Thymus (tissue), 14 donors: ENCODE measurements at places on chromosomes 6 and 20.

DNA sequence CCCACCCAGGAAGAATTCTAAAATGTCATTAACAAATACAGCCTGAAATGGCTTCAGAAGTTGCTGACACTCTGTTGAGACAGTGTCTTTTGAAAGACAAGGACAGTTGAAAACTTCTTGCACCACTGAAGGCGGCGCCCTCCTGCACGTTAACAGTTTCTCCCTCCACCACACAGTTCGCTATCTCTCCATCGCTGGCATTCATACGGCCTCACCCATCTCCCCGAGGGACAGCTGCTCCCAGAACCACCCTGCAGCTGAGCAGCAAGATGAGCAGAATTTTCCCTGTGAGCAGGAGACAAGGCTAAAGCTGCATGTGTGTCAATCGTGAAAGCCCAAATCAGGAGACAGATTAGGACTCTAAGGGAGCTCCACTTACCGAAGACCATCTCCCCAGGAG, 113.3 kb downstream of the LY86 start:
- DNase-seq, result no peak
- H3K4me1 ChIP-seq, result peaks cover 74% of the 10 kb centered on the region
- H3K27me3 ChIP-seq, result no peaks in the 10 kb centered on the region
- no peak overlapping the region for H3K4me3 ChIP-seq

- no peak for DNase-seq
- no peak overlapping the region for H3K27ac ChIP-seq
- H3K36me3 ChIP-seq, result no peaks in the 10 kb centered on the region
- no peaks in the 10 kb centered on the region for H3K27me3 ChIP-seq
Observed at GRCh38 chr6:105847433-105847832, 238.7 kb upstream of the PRDM1 start.

DNA sequence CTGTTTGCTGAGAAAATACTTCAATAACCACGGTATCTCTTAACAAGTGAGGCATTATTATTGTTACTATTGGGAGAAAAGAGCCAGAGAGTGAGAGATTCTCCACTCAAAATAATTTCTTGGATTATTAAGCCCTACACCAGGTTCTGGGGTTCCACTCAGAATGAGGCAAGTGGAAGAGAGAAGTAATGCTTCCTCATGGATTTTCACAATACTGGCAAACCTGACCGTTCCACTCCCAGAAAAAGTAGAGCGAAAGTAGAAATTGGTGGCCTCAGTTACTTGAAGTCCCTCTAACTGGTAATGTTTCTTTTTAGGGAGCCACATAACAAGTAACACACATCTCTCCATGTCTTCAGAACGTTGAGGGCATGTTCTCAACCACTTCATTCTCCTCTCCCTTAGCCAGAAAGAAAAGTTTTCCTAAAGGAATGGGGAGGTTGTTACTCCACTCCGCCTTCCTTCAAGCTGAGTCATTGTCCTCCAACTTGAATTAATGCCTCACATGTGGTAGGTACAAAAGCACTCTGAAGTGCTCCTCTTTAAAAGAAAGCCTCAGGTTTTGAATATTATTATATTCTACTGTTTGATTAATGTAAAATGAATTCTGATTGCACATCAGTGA, 1.9 kb downstream of the BAG2 start:
- H3K27ac ChIP-seq, result peak overlapping the region; percentile 77
- H3K4me3 ChIP-seq, result no peak overlapping the region
- peaks cover 13% of the 10 kb centered on the region for H3K4me1 ChIP-seq

GRCh38 chr20:39574061-39574460, 611.9 kb downstream of the DHX35 start:
- H3K4me1 ChIP-seq, result no peaks in the 10 kb centered on the region
- no peaks in the 10 kb centered on the region for H3K27me3 ChIP-seq
- no peak overlapping the region for H3K27ac ChIP-seq
- H3K4me3 ChIP-seq, result no peak overlapping the region

GRCh38 chr6:155813548-155813947, 357.9 kb upstream of the NOX3 start:
- H3K36me3 ChIP-seq, result no peaks in the 10 kb centered on the region
- H3K27me3 ChIP-seq, result no peaks in the 10 kb centered on the region
- H3K4me3 ChIP-seq, result no peak overlapping the region
- H3K27ac ChIP-seq, result no peak overlapping the region

- no peaks in the 10 kb centered on the region for H3K27me3 ChIP-seq
- no peaks in the 10 kb centered on the region for H3K36me3 ChIP-seq
- H3K4me1 ChIP-seq, result peaks cover 4% of the 10 kb centered on the region
Observed at GRCh38 chr6:57313009-57313408, 4.4 kb upstream of the PRIM2 start.

DNA sequence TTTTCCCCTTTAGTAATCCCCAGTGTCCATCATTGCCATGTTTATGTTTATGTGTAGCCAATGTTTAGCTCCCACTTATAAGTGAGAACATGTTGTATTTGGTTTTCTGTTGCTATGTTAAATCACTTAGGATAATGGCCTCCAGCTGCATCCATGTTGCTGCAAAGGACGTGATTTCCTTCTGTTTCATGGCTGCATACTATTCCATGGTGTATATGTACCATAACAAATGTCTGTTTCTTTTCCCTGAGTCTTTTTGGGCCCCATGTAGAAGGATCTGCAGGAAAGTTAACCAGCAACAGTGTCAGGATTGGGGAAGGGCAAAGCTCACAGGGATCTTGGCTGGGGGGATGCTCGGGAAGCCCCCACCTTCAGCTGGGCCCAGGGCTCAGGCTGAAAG, 64.3 kb upstream of the SULF2 start:
- no peak overlapping the region for H3K27ac ChIP-seq
- H3K36me3 ChIP-seq, result no peaks in the 10 kb centered on the region
- no peaks in the 10 kb centered on the region for H3K27me3 ChIP-seq
- DNase-seq, result no peak
- no peaks in the 10 kb centered on the region for H3K4me1 ChIP-seq
- no peak overlapping the region for H3K4me3 ChIP-seq

DNA sequence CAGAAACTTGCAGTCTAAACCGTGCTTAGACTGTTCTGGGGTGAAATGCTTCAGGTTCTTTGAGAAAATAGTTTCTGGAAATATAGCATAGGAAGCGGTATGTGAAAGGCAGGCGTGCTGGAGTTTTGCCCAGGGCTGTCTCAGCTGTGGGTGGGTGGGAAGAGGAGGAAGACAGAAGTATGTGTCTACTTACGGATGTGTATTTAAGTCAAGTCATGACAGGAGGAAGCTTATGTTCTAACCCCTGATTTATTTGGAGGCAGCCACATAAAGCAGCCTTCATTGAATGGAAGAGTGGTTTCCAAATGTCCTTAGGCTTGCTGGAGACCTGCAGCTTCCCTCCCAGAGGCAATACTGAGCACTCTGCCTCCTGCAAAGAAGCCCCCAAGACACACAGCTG, 345.8 kb upstream of the PRND start:
- peaks cover 28% of the 10 kb centered on the region for H3K4me1 ChIP-seq
- no peak overlapping the region for H3K27ac ChIP-seq
- no peak for DNase-seq
- no peaks in the 10 kb centered on the region for H3K27me3 ChIP-seq

DNA sequence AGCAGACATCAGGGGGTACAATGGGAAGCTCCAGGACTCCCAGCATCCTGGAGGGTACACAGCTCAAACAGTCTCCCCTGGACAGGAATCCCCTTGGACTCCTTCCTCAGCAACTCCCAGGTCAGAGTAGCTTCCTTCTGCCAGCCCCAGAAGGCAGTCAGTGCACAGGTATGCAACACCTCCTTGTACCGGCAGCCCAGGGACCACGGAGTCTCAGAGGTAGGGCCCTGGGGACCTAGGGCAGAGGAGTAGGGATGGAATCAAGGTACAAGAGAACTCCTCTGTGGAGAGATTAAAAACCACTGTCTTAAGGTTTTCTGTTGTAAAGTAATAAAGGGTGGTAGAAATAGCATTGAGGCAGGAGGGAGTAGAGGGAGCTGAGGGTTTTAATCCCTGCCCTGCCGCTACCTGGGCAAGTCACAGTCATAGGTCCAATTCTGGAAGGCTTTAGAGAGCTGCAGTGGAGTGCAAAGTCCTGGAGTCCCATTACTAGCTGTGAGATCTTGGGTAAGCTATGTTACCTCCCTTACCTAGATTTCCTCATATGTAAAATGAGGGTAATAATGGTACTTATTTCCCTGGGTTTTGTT, 7.5 kb downstream of the TP53TG5 start:
- peaks cover 23% of the 10 kb centered on the region for H3K36me3 ChIP-seq
- H3K4me3 ChIP-seq, result no peak overlapping the region
- peaks cover 34% of the 10 kb centered on the region for H3K4me1 ChIP-seq
- DNase-seq, result no peak

- no peak for DNase-seq
- no peaks in the 10 kb centered on the region for H3K27me3 ChIP-seq
- no peak overlapping the region for H3K4me3 ChIP-seq
Observed at GRCh38 chr20:20611167-20611566, 101.3 kb downstream of the RALGAPA2 start.

DNA sequence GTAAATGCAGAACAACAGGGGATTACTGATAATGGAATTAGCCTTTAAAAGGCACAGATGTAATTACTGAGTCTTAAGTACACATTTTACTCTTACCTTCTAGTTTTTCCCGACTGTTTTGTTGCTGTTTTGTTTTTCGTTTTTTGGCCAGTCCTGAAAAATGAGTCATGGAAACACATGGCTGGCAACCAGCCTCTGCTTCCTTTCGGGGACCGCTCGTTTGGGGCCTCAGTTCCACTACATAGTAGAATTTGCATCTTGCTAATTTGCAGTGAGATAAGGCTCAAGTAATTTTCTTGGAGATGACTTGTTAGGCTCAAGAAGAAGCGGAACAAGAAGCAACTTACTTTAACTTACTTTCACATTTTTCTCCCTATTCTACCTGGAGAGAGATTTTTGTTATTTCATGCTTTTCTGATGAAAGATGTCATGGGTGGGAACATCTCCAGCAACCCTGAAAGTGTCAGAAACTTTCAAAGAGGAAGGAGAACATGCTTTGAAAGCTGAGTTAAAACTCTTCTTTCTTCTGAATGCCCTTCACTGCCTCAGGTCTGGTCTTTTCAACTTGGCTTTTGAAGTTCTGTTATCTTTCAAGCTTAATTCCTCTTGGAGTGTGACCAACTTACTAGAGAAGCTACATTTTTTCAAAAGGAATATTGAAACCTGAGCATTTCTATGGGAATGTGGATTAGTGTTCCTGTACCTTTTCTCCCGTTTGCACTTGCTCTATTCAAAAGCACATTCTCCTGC, 71.5 kb upstream of the HDAC2 start:
- H3K27me3 ChIP-seq, result no peaks in the 10 kb centered on the region
- no peak for DNase-seq
- no peak overlapping the region for H3K27ac ChIP-seq
- H3K4me3 ChIP-seq, result no peak overlapping the region

GRCh38 chr6:54617730-54618129, 228.8 kb upstream of the FAM83B start:
- no peaks in the 10 kb centered on the region for H3K36me3 ChIP-seq
- no peaks in the 10 kb centered on the region for H3K4me1 ChIP-seq
- H3K4me3 ChIP-seq, result no peak overlapping the region
- no peak overlapping the region for H3K27ac ChIP-seq

- peak; percentile 13 for DNase-seq
- no peaks in the 10 kb centered on the region for H3K36me3 ChIP-seq
- H3K27ac ChIP-seq, result no peak overlapping the region
- no peak overlapping the region for H3K4me3 ChIP-seq
- no peaks in the 10 kb centered on the region for H3K4me1 ChIP-seq
Observed at GRCh38 chr6:157647261-157647915, 175.7 kb upstream of the SNX9 start.

- no peak for DNase-seq
- H3K4me1 ChIP-seq, result peaks cover 6% of the 10 kb centered on the region
- no peak overlapping the region for H3K27ac ChIP-seq
- H3K4me3 ChIP-seq, result no peak overlapping the region
Observed at GRCh38 chr6:3987053-3987452, 91.9 kb downstream of the FAM217A start.

GRCh38 chr6:138250053-138250452, 31.8 kb upstream of the PBOV1 start:
- H3K27me3 ChIP-seq, result no peaks in the 10 kb centered on the region
- H3K27ac ChIP-seq, result no peak overlapping the region
- H3K4me3 ChIP-seq, result no peak overlapping the region
- no peak for DNase-seq

GRCh38 chr6:129489215-129489765, 220.7 kb downstream of the ARHGAP18 start:
- H3K27ac ChIP-seq, result no peak overlapping the region
- H3K36me3 ChIP-seq, result no peaks in the 10 kb centered on the region
- no peak for DNase-seq
- H3K27me3 ChIP-seq, result no peaks in the 10 kb centered on the region

DNA sequence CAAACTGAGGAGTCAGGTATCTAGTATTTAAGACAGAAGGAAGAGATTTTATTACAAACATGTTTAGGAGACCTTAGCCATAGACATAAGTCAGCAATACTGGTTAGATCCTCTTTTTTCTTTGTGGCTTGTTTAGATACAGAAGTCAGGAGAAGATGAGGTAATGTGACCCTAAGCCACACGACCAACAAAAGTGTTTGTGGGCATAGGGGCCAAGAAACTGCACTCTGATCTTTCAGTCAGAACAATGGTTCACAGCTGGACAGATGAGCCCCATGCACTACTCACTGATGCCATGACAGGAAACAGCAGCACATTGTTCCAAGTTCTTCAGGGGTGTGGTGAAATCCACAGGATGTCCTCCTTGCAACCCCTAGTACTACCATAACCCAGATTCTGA, 238.5 kb upstream of the RAB32 start:
- no peaks in the 10 kb centered on the region for H3K27me3 ChIP-seq
- H3K4me1 ChIP-seq, result no peaks in the 10 kb centered on the region
- no peak overlapping the region for H3K4me3 ChIP-seq
- no peak for DNase-seq

DNA sequence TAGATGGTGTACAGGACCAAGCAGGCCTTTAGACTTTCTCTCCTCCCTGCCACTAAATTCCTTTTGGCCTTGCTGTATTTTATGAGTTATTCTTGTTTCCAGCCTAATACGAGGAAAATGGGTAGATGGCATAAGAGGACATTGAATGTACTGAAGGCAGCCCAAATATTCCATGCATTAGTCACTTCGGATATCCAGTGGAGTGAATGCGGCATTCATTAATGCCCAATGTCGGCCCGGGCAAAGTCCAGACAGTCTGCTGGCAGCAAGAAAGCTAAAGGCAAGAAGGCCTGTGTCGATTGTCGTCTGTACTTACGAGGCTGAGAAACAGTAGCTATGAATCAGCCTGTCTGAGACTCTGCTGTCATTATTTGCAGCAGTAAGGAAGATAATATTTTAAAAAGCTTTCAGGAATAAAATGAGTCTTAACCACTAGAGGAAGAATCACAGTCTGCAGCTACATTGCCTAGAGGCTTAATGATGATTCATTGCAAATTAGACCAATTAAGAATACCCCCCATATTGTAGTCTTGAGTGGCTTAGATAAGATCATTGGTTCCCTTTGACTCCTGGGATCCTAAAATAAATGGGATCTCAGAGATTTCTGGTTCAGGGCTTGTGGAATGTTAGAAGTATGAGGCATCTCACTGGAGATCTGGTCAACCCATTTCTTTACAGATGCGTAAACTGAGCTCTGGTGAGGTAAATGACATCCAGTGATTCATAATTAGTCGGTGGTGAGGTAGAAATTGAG, 534.1 kb upstream of the JAG1 start:
- no peak overlapping the region for H3K4me3 ChIP-seq
- no peaks in the 10 kb centered on the region for H3K4me1 ChIP-seq
- DNase-seq, result no peak
- no peaks in the 10 kb centered on the region for H3K36me3 ChIP-seq
- no peaks in the 10 kb centered on the region for H3K27me3 ChIP-seq
- no peak overlapping the region for H3K27ac ChIP-seq

GRCh38 chr20:7728338-7728737, 211.9 kb downstream of the HAO1 start:
- no peak overlapping the region for H3K27ac ChIP-seq
- DNase-seq, result no peak
- no peaks in the 10 kb centered on the region for H3K27me3 ChIP-seq
- H3K36me3 ChIP-seq, result no peaks in the 10 kb centered on the region
- H3K4me3 ChIP-seq, result no peak overlapping the region
- H3K4me1 ChIP-seq, result no peaks in the 10 kb centered on the region
